Skeletal muscle cell (primary cell): ENCODE measurements at places on chromosomes 7 and 10.

- DNase-seq = no peak
Measured at GRCh38 chr10:128461991-128462390, 335.8 kb upstream of the MKI67 start.

DNA sequence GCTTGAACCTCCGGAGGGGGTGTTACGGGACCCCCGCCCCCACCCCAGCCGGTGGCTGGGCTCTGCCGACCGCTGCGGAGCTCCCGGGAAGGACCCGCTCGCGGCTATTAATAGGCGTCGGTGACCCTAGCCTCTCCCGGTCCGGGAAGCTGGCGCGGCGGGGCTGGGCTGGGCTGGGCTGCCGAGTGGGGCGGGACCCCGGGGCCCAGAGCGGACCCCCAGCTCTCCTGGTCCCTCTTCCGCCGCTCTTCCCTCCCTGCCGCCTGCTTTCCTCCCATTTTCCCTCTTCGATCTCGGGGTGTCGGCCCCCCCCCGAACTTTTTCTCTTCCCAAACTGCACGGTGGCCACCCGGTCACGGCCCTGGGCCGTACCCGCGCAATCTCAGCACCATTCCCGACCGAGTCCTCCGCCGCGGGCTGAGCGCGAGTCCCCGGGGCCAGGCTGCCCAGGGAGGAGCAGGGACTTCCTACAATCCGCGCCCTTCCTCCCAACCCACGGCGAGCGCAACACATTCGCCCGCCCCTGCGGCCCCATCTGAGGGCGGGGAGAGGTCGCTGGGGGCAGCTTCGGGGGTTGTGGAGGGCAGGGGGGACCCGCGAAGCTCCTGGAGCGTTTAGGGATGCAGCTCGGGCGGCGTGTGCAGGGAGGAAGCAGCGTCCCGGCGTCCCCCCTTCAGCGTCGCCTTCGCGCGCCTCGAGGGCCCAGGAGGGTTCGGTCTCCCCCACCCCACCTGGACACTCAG is 3.1 kb upstream of the ELFN1 start:
- no peak for DNase-seq

- peak; percentile 18 for DNase-seq
Measured at GRCh38 chr7:103710247-103710646, 264.2 kb upstream of the SLC26A5 start.

GRCh38 chr7:65509368-65510186 is 135.9 kb downstream of the ZNF92 start:
- no peak for DNase-seq

- DNase-seq = no peak
Measured at GRCh38 chr7:84389242-84389641, 194.7 kb upstream of the SEMA3A start.

DNA sequence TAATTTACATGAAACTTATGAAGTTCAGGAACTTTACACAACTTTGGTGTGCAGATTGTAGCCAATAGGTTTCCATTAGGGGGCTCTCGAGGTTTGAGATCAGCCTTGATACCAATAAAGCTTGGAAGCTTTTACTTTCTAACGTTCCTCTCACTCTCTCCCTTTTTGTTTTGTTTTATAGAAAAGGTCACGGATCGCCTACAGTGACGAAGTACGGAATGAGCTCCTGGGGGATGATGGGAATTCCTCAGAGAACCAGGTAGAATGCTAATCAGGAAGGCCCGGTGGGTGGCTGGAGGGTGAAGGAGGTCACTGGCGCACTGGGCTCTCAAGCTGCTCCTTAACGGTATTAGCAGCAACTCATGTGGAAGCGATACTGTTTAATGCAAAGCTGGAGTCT is 79.9 kb downstream of the VTI1A start:
- no peak for DNase-seq

DNA sequence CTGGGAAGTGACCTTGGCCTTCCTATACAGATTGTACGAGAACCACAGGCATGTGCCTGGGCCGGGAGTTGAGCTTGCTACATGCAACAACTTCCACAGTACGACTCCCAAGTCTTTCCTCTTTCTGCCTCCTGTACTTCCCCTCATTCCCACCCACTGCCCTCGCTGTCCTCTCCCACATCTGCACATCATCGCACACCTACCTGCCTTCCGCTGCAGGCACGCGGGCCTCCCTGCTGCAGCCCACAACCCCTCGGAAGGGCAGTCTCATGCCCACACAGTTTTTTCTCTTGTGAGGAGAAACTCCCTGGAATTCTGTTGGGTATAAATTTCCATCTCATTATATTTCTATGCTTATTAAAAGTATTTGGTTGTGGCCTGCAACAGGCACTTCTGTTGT is 117.2 kb downstream of the ACTR3B start:
- DNase-seq = no peak

DNA sequence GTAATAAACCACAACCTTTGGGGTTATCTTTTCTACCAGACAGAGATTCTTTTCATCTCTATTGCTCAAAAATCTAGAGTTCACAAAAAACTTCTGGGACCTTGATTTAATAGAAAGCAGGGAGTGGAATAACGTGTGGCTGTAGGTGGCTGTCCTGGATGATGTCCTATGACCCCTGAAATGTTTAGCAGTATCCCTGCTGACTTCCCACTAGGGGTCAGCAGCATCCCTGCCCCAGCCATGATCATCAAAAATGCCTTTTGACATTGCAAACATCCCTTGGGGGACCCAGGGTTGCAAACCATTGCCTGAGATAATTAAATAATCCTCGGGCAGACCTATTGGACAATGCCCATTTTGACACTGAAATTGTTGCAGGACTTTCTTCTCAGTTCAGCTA is 177.1 kb downstream of the USP6NL start:
- DNase-seq = no peak
